ENCODE measurements at places on chromosomes 11 and 22.
A peak's percentile ranks its signal among the peaks of the same experiment; 100 is the strongest.

DNA sequence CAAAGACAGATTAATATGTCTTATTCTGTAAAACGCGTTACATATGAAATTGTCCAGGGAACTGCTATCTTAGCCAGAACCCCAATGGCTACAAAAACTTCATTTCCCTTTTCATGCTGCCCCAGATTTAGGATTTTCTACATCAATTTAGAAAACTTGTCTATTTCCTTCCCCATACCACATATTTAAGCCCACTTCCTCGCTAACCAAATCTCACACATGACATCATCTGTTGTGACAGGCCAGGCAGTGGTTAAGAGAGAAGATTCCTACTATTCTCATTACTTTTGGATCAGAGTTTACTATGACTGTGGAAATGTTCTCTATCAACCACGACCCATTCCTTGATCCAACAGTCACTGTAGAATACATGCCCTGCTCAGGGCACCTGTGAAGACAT is 15.9 kb downstream of the CCDC82 start:
- H3K36me3 ChIP-seq: no peaks in the 10 kb centered on the region
- DNase-seq: no peak
- H3K27ac ChIP-seq: no peak overlapping the region
- no peak overlapping the region for H3K4me3 ChIP-seq
- H3K4me1 ChIP-seq: no peaks in the 10 kb centered on the region

DNA sequence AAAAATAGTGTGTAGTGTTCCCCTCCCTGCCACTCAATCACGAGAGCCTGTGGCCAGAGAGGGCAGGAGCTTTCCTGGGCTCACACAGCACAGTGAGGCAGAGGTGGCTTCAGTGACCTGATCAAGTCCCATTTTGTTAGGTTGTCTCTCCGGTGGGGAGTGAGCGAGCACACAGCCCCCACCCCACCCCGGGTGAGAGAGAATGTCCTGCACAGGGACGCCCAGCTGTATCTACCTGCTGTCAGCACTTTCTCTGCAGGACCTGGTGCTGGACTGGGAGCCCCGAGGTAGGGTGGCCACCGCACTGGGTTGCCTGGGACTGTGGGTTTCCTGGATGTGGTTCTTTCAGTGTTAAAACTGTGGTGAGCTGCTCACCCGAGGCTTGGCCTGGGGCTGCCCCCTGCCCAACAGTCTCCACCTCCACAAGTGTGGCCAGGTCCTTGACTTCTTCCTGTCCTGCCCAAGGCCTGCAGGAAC is 6.1 kb downstream of the CAPN5 start:
- peaks cover 9% of the 10 kb centered on the region for H3K4me1 ChIP-seq
- H3K4me3 ChIP-seq: no peak overlapping the region
- no peaks in the 10 kb centered on the region for H3K27me3 ChIP-seq
- H3K27ac ChIP-seq: no peak overlapping the region
- DNase-seq: no peak

GRCh38 chr11:73072935-73073481 is 69.1 kb downstream of the FCHSD2 start:
- peaks cover 14% of the 10 kb centered on the region for H3K4me1 ChIP-seq
- no peaks in the 10 kb centered on the region for H3K27me3 ChIP-seq
- DNase-seq: peak; percentile 61
- H3K36me3 ChIP-seq: no peaks in the 10 kb centered on the region
- H3K4me3 ChIP-seq: no peak overlapping the region
- H3K27ac ChIP-seq: peak overlapping the region; percentile 10

GRCh38 chr11:88384669-88385005 is 47.1 kb upstream of the CTSC start:
- no peaks in the 10 kb centered on the region for H3K27me3 ChIP-seq
- no peaks in the 10 kb centered on the region for H3K4me1 ChIP-seq

DNA sequence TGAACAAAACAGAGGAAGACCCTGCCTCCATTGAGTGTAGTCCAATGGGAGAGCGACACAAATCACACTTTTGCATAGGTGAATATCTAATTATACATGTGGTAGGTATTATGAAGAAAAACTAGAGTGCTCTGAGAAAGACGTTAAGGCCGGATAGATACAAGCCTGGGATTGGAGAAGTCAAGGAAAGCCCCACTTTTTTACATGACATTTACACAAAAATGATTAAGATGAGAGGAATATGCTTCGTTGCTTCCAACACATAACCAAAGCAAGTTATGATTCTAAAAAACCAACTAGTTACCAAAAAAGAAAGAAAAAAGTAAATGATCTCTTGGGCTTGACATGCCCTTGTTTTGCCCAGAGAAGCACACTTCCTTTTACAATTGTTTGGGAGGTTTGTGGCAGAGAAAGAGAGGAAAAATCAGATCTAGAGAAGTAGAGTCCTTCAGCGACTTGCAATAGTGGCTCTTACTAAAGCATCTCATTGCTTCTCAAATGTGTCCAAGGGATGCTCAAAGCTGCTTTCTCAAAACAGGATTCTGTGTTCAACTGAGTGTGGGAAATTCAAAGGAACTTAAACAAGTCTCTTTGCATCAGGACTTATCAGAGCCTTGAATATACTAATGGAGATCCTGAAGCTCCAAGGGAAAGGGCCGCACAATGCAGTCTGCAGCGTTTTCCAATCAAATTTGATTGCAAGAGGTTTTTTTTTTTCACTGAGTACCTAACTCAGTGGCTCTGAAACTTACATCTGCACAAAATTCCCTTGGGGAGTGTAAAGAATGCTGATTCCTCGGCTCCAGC is 38.8 kb downstream of the FLI1 start:
- no peaks in the 10 kb centered on the region for H3K4me1 ChIP-seq
- no peak for DNase-seq
- no peaks in the 10 kb centered on the region for H3K36me3 ChIP-seq

GRCh38 chr11:129595038-129595962 is 219.7 kb downstream of the BARX2 start:
- no peaks in the 10 kb centered on the region for H3K27me3 ChIP-seq
- no peaks in the 10 kb centered on the region for H3K4me1 ChIP-seq
- H3K36me3 ChIP-seq: no peaks in the 10 kb centered on the region
- H3K27ac ChIP-seq: no peak overlapping the region
- no peak overlapping the region for H3K4me3 ChIP-seq

DNA sequence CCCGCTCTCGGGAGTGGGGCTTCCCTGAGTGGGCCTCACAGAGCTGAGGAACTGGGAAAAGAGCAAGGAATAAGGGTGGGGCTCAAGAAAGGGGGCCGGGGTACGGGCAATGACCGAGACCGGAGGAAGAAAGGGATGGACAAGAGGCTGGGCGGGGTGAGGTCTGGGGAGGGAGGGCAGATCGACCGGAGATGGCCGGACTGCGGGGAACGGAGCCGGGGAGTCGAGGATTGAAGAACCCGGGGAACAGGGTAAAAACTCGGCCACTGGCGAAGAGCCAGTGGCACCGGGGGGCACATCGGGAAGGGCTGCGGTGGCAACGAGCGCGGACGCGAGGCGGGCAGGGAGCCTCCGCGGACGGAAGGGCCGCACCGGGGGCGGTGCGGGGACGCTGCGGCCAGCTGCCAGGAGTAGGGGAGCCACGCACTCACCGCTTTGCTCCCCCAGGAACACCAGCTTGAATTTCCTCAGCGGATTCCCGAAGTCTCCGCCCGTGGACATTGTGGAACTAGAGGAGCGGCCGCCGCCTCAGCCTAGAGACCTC is 667 bp downstream of the RAB6A start:
- H3K4me3 ChIP-seq: peak overlapping the region; percentile 85
- no peaks in the 10 kb centered on the region for H3K36me3 ChIP-seq
- H3K27ac ChIP-seq: peak overlapping the region; percentile 65
- H3K27me3 ChIP-seq: no peaks in the 10 kb centered on the region
- H3K4me1 ChIP-seq: peaks cover 19% of the 10 kb centered on the region

GRCh38 chr22:22021162-22021750 is 38.7 kb upstream of the TOP3B start:
- DNase-seq: no peak
- no peak overlapping the region for H3K4me3 ChIP-seq
- H3K27me3 ChIP-seq: no peaks in the 10 kb centered on the region
- H3K27ac ChIP-seq: no peak overlapping the region
- H3K36me3 ChIP-seq: no peaks in the 10 kb centered on the region

- H3K36me3 ChIP-seq: no peaks in the 10 kb centered on the region
- H3K4me1 ChIP-seq: no peaks in the 10 kb centered on the region
- peaks cover 25% of the 10 kb centered on the region for H3K27me3 ChIP-seq
- no peak overlapping the region for H3K4me3 ChIP-seq
- no peak overlapping the region for H3K27ac ChIP-seq
- DNase-seq: no peak
These were observed 197.6 kb upstream of the BLID start for GRCh38 chr11:122313581-122313980.

DNA sequence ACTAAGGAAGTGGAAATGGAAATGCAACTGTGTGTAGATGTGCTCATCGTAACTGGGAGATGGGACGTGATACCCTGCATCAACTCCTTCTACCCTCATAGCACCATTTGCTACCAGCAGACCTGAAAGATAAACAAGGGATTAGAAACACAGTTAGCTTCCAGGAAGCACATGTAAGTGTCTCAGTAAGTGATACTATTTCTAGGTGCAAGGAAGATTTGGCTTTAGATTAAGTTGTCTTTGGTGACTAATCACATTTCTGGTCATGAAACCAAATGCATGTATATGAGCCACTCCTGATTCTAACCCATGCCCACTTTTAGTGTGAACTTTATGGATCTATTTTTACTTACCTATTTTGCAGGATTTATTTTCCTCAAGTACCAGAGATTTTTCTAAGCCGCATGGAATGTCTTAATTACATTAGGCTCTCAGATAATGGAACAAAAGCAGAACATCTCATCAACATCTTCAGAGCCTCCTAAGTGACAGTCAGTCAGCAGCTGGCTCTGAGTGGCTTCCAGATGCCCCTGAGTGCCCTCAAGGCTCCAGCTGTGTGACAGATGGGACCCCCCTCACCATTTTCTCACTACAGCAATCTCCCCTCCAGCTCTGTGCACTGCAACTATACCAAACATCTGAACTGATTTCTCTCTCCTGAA is 21.2 kb downstream of the SLC5A12 start:
- no peaks in the 10 kb centered on the region for H3K4me1 ChIP-seq
- no peak overlapping the region for H3K27ac ChIP-seq
- H3K4me3 ChIP-seq: no peak overlapping the region
- no peaks in the 10 kb centered on the region for H3K36me3 ChIP-seq
- no peak for DNase-seq

DNA sequence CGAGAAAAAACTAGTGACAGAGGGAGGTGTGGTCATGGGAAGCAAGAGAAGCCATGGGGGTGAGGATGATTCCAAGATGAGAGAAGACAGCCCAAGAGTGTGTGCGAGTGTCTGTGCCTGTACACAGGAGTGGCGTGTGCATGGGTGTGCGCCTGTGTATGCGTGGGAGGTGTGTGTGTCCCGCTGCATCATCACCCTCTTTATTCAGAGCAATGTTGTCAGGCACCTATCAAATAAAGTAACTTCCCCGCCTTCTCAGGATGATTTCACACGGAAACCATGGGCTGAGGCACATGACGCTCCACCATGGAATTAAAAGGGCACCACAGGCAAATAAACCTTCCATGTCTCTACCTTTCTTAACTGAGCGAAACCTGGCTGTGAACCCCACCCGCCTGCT is 24.6 kb downstream of the MS4A10 start:
- no peaks in the 10 kb centered on the region for H3K36me3 ChIP-seq
- H3K27me3 ChIP-seq: no peaks in the 10 kb centered on the region
- DNase-seq: no peak
- H3K4me3 ChIP-seq: no peak overlapping the region
- H3K27ac ChIP-seq: no peak overlapping the region

GRCh38 chr11:119800171-119800570 is 71.2 kb upstream of the NECTIN1 start:
- H3K27me3 ChIP-seq: peaks cover 5% of the 10 kb centered on the region
- DNase-seq: no peak
- H3K4me1 ChIP-seq: no peaks in the 10 kb centered on the region
- H3K27ac ChIP-seq: no peak overlapping the region
- H3K4me3 ChIP-seq: no peak overlapping the region
- no peaks in the 10 kb centered on the region for H3K36me3 ChIP-seq

- no peaks in the 10 kb centered on the region for H3K27me3 ChIP-seq
- H3K4me1 ChIP-seq: no peaks in the 10 kb centered on the region
- DNase-seq: no peak
These were observed 1394.0 kb downstream of the BRD1 start for GRCh38 chr22:48433647-48434046.
